ENCODE measurements at places on chromosomes 7 and 10.

DNA sequence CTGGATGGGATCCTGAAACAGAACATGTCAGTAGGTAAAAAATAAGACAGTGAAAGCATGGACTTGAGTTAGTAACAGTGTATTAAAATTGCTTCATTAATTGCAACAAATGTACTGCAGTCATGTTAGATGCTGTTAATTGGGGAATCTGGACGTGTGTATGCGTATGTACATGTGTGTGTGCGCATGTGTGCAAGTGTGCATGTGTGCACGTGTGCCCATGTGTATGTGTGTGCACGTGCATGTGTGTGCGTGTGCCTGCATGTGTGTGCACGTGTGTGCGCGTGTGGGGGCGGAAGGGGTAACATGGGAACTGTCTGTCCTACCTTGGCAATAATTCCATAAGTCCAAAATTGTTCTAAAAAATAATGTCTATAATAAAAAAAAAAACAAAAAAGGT, 67.3 kb downstream of the SMURF1 start:
- DNase-seq = no peak

DNA sequence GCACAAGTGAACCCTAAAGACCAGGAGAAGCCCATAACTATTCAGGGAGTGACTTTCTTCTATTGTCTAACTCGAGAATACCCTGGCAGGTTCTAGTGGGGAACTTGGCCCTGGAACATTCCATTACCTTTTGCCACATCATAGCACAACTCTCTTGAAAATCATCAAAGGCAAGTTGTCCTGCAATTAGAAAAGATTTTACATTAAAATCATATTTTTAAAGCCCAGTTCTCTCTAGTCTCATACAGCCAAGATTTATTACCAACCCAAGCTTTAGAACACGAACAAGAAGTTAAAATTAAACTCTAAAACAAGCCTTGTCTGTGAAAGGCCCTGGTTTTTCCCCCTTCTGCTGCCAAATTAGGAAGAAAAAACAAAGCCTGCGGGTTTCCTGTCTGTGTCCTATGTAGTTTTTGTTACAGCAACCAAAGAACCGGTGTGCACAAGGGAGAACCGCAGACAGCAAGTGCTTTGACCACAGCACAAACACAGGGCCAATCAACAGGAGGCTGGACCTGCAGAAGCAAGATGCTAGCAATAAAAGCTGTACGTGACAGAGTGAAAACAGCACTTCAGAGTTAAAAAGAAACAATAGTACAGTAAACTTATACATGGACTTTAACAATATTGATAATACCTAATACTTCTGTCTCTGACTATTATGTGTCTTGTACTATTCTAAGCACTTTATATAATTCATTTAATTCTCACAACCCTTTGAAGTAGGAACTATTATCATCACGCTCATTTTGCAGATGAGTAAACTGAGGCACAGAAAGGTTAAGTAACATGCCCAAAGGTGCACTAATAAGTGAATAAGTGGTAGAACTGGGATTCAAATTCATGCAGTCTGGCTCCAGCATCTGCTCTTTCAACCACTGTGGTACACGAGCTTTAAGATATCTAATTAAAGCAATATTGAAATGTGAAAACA, 65.8 kb downstream of the STK17A start:
- DNase-seq = peak; percentile 93

GRCh38 chr10:129604333-129605032, 137.4 kb downstream of the MGMT start:
- DNase-seq = no peak

DNA sequence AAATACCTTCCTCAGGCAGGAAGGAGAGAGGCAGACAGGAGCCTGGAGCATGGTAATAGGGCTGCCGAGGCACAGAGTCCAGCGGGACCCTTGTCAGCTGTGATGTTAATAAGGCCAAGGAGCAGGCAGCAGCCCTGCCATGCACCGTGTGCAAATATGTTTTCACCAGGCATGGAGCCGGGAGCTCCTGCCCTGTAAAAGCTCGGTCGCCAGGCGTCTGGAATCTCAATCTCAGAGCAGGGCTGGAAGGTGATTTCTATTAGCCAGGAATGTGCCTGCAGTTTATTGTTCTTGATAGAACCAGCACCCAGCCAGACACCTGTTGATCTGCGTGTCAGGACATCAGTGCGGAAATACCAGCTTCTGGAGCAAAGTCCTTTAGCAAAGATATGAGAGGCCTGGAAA, 469.8 kb downstream of the GLRX3 start:
- DNase-seq = no peak
